ENCODE measurements at places on chromosomes 2 and 18. TPM values are rescaled to one million over a fixed set of nuclear protein-coding genes. Genes with fewer than 3 reads are reported as not detected.

The AFF3 gene
- total RNA-seq: 20.8 TPM

GRCh38 chr2:161161074-161161706, 962 bp downstream of the TANK start:
- no peak for DNase-seq

DNA sequence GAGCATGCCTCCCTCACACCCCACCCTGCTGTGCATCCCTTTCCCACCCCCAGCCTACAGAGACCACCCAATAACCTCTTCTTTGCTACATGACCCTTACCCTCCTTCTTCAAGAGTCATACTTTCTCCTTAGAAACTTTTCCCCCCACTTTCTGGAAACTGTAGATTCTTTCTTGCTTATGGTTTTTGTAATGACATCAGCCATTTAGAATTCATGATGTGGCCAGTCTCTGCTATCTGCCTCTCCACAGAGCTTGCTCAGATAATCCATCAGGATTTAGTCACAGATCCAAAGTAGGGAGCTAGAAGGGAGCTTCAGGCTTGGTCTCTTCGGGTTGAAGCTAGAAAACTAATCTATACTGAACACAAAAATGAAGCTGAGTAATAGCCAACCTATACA, 36.5 kb downstream of the GALM start:
- DNase-seq: no peak

The AP1S3 gene
- total RNA-seq: 1.0 TPM

DNA sequence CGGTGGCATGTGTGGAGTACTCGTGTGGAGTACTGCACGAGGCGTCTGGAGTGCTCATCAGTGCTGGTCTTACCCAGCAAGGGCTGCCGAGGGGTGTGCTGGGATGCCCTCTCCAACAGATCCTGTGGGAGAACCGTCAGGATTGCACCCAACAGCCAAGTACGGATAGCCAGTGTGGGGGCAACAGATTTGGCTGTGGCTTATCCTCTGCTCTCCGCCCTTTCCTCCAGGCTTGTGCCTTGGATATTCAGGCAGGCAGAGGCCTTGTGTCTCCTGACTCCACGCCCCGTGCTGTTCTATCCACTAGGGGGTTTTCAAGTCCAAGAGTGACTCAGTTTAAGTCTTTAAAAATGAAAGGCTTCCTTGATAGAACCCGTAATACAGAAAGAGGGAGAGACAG, 321.0 kb upstream of the HS6ST1 start:
- no peak for DNase-seq

Measured in left cardiac atrium (tissue), 4 donors.